ENCODE measurements at places on chromosomes 6 and 20. TPM values are rescaled to one million over a fixed set of nuclear protein-coding genes. Genes with fewer than 3 reads are reported as not detected.
A peak's percentile ranks its signal among the peaks of the same experiment; 100 is the strongest.

DNA sequence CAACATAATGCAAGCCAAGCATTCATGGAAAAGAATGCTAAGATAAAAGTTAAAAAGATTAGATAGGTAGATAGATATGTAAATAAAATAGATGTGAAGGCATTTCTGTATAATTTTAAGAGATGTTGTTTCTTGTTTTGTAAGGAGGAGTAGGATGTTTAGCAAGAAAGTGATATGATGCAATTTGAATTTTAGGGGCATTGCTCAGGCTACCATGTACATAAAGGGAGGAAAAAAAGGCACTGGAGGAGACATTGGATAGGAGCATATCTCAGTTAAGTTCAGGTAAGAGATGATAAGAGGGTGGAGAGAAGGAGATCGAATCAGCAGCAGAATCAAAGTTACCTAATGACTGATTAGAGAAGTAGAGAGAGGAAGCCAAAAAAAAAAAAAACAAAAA, 194.7 kb downstream of the TENT5A start:
- no peak for DNase-seq

VWA7 gene
- total RNA-seq, result not detected

GRCh38 chr6:10210052-10210451, 204.8 kb downstream of the TFAP2A start:
- no peak for DNase-seq

NECAB3 gene
- total RNA-seq, result 63.1 TPM

TENT5A gene
- total RNA-seq, result 39.1 TPM

DNA sequence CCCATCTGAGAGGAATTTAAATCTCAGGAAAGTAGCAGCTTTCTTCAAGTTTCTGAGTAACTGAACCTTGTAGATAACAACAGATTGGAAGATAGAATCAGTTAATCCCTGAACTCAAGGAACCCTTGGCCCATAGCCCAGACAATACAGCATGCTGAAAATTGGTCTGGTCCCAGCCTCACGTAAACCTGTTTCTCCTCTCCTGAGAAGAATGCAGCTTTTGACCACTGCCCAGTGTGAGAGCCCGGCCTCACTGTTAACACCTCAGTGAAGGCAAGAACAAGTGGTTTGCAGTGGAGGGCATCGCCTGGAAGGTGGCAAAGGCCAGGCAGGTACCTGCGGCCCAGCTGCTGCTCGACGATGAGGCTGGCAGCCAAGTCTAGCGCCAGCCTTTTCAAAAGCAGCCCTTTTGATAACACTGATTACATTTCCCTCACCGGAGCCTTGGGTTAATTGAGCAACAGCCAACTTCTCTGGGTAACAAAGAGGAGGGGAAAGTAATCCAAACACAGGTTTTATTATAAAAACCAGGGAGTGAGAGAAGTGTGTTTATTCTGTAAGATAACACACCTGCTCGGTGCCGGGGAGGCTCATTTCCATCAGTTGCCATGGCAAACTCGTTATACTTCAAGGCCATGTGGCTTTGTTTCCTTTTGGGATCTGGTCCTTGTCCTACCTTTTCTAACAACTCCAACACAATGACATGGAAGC, 54.0 kb downstream of the TRAF3IP2 start:
- DNase-seq, result no peak

NHSL1 gene
- total RNA-seq, result 64.2 TPM

DNA sequence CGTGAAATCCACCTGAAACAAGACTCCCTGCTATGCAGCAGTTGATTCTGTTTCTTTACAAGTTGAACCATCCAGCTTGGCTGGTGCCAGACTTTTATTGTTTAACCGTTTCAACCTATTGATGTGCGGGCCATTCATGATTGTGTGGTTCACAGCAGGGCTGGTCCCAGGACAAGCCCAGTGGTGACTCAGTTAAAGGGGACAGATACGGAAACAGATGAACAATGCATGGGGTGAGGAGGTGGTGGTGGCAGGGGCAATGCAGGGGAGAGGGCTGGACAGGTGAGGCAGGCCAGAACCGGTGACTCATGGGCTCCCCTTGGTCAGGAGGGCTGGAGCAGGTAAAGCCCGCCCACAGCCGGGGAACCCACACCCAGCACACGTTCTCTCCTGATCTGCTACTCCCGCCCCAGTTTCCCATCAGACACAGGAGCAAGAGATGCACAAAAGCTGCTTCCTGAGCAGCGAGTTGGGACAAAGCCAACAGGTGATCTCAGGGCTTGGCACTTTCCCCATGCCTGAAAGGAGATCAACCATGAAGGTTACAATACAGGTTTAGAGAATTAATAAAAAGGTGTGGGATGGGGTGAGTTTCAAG, 232.2 kb downstream of the LY86 start:
- no peak for DNase-seq

DNA sequence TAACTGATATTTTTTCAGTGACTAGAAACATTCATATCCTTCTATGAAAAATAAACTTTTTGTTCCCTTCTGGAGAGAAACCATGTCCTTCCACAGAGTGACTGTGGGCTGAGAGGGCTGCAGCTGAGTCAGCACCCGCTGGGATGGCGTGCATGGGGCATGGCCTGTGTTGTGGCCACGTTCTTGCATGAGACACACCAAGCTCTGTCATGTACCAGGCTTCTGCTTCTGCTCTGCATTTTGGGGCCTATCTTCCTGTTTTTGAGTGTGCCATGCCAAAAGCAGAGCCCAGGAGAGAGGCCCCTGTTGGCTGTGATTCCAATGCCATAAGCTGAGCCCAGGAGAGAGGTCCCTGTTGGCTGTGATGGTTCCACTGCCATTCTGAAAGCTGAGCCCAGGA, 10.8 kb downstream of the APMAP start:
- no peak for DNase-seq

DNA sequence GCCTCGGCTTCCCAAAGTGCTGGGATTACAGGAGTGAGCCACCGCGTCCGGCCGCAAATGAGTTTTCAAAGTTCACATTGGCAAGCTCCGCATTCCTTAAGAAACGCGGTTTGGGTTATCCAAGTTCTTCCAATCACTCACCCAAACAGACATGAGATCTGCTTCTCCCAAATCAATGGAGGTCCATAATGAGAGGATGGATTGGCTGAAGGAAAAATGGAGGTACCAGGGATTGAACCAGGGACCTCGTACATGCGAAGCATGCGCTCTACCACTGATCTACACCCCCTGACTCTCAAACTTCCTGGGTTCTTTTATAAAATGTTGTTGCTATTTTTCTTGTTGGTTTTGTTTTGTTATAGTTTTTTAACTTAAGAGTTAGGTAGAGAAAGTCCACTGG, 170.0 kb downstream of the GPX5 start:
- DNase-seq, result peak; percentile 19

PRDM1 gene
- 0.08 TPM for total RNA-seq

GRCh38 chr6:157218371-157219198, 104.7 kb downstream of the TMEM242 start:
- no peak for DNase-seq

- DNase-seq, result no peak
Measured at GRCh38 chr6:52016915-52017748, 70.3 kb downstream of the PKHD1 start.

SGK2 gene
- not detected for total RNA-seq

- no peak for DNase-seq
Measured at GRCh38 chr6:127397729-127398630, 54.6 kb upstream of the ECHDC1 start.

DNA sequence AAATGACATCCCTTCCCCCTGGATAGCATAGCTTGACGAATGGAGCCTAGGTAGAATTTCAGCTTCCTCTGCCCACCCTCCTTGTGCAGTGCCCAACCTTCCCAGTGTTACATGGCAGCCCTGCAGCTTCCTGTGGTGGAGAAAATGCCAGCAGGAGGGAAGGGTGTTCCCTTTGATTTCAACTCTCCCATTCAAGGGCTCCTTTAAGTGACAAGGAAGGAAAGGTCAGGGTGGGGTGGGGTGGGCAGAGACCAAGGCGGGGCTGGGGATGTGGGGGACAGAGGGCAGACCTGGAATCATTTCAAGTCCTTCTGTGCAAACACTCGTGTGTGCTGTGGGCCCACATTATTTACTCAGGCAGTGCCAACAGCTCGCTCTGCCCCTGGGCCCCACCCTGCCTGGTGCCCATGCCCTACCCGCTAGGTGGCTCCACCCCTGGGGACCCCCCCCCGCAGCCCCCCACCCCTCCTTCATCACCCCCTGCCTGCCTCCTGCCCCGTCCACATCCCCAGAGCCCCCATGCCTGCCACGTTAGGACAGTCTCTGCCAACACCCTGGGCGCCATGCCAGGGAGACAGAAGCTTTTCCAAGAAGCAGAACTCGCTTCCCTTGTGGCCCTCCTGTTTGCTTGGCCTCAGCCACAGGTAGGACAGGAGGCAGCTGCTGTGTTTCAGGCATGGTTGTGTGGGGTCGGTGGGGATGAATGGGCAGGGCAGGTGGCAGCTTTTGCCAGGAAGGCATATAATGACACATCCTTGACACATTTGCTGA, 9.4 kb downstream of the SPDEF start:
- DNase-seq, result no peak

- DNase-seq, result no peak
Measured at GRCh38 chr6:34696189-34696738, 303 bp downstream of the ILRUN start.

DNA sequence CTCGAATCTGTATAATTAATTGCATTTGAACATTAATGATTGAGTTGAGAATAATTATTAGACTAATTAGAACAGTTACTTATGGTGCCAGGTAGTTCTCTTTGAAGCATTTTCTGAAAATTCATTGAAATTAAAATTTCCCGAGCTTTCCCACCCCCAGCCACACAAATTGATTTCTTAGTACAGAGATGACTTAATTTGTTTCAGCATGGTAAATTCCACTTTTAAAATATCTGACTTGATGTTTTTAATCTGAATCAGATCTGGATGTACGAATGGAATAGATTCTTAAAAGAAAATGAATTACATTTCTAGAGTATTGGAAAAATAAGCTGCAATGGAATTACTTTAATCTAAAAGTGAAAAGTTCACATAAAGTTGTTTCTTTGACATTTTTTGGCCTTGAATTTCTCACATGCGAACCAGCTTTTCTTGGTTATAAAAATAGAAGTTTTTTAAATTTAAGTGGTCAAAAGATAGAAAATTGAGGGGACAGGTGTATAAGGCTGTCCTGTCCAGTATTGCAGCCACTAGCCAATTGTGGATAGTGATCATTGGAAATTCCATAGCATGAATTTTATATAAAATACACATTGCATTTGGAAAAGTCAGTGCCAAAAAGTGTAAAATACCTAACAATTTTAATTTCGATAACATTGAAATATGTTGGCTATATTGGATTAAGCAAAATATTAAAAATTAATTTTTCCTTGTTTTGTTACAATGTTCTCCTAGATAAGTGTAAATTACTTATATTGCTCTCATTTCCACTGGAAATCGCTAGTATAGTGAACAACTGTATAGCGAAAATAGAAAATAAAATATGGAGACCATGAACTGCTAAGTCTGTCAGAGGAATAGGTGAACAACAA, 102.9 kb downstream of the OR2B2 start:
- no peak for DNase-seq

ME1 gene
- 8.0 TPM for total RNA-seq

ELOVL5 gene
- 42.9 TPM for total RNA-seq

IL17F gene
- total RNA-seq, result not detected

WFDC12 gene
- total RNA-seq, result not detected

DNA sequence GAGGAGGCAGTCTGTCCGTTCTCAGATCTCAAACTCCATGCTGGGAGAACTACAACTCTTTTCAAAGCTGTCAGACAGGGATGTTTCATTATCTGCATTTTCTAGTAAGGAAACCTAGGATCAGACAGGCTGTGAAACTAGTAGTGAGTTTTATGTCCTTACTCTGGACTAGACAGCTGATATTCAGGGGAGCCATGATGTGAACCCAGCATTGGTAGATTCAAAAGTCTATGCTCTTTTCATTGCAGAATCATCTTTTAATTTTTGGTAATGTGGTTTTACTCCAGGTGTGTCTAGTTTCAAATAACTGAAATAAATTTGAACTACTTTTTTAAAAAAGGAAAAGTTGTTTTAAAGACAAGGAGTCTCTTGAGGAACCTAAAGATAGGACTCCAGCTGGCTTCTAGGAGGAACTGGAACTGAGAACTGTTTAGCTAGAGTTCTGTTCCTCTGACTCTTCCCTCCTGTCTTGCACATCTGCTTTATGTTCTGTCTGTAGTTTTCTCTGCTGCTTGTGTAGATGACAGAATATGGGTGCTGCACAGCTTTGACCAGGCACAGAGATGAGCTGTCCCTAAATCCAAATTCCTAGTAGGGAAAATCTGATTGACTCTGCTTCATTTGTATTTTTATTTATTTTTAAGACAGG, 27.8 kb upstream of the RNF144B start:
- DNase-seq, result no peak

GRCh38 chr20:25238319-25239037, 9.4 kb upstream of the PYGB start:
- DNase-seq, result peak; percentile 37

GRCh38 chr6:13012977-13013680, 296.6 kb downstream of the PHACTR1 start:
- no peak for DNase-seq

GRCh38 chr6:126716032-126716431, 376.1 kb downstream of the CENPW start:
- no peak for DNase-seq

- no peak for DNase-seq
Measured at GRCh38 chr6:158016571-158017383, 35.1 kb downstream of the SYNJ2 start.

DNA sequence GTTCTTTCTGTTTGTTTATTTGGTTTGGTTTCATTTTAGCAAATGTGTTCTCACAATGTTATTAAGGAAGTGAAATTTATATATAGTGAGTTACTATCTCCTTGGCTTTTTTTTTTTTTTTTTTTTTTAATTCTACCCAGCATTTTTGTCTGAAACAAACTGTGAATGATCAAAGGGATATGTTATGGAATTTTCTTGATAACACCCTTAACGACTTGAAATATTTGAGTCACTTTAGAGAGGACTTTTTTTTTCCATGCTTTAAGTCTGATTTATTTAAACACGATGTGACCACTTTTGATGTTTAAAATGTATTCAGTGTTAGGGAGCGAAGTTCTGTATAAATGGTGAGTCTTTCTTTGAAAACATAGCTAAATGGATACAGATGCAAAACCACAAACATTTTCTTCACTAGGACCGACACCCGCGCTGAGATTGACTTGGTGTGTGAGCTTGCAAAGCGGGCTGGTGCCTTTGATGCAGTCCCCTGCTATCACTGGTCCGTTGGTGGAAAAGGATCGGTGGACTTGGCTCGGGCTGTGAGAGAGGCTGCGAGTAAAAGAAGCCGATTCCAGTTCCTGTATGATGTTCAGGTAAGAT, 149.7 kb downstream of the MTHFD1L start:
- no peak for DNase-seq

All from SK-MEL-5 (cell line).